ENCODE measurements at places on chromosomes 12 and 14.
A peak's percentile ranks its signal among the peaks of the same experiment; 100 is the strongest.

GRCh38 chr14:79986251-79986650 lies 225.1 kb downstream of the DIO2 start:
- DNase-seq, result peak; percentile 56

DNA sequence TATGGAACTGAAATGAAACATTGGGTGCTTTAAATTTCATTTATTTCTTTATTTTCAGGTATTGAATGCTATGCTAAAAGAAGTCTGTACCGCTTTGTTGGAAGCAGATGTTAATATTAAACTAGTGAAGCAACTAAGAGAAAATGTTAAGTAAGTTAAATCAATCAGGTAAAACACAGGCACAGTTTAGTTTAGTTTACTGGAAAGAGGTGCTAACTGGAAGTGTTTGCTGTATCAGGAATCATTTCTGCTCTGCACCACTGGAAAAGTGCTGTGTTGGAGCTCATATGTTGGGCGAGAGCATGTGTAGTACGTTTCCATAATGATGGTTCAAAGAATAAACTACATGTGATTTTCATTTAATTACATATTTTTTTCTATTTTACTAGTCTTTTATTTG lies 16.7 kb downstream of the SRP54 start:
- no peak for DNase-seq

DNA sequence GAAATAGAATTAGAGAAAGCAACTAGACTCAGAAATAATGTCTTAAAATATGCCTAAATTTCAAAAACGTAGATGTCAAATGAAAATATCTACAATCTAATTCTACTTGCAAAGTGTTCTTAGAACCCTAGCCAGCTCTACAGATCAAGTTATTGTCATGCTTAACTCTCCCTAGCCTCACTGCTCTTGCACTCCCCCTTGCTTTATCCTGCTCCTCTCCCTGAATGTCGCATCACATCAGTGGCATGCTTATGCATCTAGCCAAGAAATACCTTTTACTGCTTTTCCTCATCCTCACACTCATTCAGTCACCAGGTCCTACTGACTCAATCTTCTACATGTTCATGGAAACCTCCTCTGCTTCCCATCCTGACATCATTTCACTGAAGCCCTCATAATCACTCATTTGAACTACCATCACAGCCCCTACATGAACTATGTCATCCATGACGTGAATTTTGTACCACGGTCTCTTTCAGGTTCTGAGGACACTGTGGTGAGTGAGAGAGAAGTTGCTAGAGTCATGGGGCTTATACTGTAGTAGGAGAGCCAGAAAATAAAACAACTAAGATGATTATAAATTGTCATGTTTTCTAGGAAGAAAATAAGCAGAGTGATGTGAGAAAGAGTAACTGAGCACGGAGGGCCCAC lies 22.6 kb upstream of the CRACR2A start:
- DNase-seq, result no peak

DNA sequence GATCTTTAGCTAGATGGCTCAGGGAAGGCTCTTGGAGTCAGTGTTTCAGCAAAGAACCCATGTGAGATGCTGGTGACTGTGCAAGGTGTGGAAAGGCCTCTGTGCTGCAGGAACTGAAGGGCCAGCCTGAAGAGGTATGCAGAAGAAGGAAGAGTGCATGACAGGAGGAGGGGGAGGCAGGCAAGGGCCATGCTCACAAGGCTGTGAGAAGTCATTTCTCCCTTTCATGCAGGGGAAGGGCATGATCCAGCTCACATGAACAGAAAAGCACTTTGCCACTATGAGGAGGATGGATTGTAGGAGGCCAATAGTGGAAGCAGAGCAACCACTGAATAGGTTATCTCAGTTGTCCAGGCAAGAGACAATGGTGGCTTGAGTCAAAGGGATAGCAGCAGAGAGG lies 83.7 kb downstream of the SSPN start:
- no peak for DNase-seq

- DNase-seq, result no peak
Measured at GRCh38 chr12:1916371-1917171, 1.9 kb downstream of the CACNA2D4 start.

- DNase-seq, result no peak
Measured at GRCh38 chr14:104422837-104423681, 156.5 kb upstream of the C14orf180 start.

DNA sequence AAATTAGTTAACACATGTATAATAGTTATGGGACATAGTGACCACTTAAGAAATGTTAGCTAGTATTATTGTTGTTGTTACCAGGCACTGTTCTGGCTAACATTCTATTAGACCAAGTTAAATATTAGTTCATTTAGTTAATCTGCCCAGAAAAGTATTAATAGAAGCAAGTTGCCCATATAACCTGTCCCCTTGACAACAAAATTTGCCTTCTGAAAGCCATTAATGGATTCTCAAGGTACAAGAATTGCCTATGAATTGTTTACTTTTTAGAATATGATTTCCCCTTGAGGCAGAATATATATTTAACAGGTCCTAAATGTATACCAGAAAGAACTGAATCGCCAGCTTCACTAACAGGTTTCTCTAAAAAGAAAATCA lies 167.3 kb upstream of the TMCC3 start:
- no peak for DNase-seq

DNA sequence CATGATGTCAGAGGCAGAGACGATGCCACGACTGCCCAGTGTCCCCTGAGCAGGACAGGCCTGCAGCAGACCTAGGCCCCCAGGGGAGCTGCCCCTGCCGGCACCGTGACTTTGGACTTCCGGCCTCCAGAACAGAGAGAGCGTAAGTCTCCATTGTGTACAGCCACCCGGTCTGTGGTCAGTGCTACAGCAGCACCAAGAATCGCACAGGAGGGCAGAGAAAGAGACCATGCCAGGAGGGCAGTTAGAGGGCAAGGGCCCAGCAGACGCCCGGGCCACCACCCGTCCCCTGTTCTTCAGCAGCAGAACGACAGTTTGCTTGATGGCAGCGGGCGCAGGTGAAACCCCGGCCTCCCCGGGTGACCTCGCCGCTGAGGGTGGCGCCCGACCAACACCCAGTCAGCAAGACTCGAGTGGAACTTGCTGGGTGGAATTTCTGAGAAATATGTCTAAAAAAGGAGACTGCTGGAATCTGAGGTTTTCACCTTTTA lies 19.7 kb downstream of the GALNT9 start:
- no peak for DNase-seq
